ENCODE measurements at places on chromosomes 16 and 17.

DNA sequence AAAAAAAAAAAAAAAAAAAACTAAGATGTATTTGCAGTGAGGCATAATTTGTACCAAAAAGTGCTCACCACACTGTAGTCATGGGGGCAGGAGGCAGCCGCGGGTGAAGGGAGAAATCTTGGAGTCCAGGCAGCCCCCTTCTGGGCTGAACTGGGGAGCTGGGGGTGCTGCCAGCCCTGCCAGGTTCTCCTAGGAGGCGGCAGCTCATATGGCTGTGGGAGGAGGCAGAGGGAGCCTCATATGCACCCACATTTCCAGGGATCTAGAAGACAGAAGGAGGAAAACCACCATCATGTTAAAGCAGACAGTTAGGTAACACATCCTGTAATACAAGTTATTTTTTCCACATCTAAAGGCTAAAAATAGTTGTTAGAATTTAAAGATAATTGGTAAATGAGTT, 16.3 kb downstream of the MAPT start:
- no peak for DNase-seq

GRCh38 chr17:65196617-65197016, 59.4 kb downstream of the RGS9 start:
- no peak for DNase-seq

- no peak for DNase-seq
These were observed 358.8 kb upstream of the CDH5 start for GRCh38 chr16:66007717-66008116.

DNA sequence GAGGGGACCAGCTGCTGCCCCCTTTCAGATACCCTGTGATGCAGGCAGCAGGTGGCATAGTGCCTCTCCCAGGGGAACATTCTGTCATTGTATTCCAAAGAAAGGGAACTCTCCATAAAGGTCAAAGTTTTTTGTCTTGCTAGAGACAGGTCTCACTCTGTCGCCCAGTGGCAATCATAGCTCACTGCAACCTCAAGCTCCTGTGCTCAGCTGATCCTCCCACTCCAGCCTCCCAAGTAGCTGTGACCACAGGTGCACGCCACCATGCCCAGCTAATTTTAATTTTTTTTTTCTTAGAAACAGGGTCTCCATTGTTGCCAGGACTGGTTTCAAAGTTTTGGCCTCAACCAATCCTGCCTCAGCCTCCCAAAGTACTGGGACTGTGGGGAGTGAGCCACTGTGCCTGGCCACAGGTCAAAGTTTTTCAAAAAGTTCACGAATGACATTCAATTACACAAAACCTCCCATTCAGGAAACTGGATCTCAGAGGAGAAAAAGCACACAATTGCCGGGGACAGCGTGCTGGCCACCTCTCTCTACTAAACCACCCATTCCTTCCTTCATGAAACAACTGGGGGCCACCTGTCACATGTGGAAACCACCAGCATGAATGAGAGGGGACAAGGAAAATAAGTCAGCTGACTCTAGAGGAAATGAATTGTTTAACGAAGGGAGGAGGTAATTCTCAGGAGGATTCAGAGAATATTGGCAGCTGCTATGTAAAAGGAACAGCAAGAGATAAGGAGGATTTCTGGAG, 80.0 kb downstream of the MARCHF10 start:
- DNase-seq = no peak

- DNase-seq = no peak
These were observed 38.5 kb upstream of the ETV4 start for GRCh38 chr17:43584666-43585102.

DNA sequence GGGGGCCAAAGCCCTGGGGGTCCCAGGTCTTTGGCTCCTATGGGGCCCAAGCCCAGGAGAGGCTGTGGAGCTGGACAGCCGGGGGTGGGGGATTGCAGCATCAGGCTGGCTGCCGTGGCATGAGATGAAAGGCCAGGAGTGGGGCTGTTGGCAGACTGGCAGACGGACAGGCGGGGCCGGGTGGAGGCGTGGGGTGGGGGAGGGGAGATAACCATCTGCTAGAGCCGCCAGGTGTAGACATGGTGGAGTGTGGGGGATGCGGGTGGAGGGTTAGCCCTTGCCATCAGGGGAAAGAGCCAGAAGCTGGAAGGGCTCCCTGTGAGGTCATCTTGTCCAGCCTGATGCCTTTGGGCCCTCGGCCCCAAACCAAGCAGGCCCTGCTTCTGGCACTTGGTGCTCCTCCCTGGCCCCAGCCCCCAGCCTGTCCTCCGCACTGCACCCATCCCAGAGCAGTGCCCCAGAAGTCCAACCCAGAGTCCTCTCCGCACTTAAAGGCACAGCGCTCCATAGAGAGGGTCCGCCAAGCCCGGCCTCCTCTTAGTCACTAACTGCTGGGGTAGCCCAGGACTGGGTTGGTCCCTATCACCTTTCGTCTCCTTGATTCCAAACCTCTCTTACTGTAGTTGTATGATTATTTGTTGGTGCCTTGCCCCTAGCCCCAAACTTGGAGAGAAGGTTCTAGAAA, 33.3 kb upstream of the DLX4 start:
- DNase-seq = no peak

DNA sequence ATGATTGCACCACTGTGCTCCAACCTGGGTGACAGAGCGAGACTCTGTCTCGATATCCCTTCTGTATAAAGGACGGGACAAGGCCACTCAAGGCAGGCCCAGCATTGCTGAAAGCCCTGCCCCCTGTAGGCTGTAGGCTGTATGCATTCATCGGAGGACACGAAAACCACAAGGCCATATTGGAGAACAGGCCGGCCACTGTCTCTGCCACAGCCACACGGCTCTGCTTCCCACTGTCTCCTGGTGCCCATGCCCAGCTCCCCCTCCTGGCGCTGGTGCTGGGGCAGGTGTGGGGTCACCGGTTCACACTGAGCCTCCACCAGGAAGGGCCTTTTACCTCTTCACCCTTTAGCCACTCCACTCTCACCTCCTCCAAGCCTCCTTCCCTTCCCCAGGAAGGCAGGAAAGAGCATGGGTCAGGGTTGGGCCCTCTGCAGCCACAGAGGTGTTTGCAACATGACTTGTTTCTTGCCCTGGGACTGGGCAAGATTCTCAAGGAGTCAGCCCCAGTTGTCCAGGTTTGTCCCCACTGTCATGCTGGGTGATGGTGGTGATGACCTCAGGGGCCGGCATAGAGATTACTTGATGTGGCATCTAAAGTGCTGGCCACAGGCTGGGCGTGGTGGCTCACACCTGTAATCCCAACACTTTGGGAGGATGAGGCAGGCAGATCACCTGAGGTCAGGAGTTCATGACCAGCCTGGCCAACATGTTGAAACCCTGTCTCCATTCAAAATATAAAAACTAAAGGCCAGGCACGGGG, 5.3 kb upstream of the NTN3 start:
- DNase-seq = no peak

DNA sequence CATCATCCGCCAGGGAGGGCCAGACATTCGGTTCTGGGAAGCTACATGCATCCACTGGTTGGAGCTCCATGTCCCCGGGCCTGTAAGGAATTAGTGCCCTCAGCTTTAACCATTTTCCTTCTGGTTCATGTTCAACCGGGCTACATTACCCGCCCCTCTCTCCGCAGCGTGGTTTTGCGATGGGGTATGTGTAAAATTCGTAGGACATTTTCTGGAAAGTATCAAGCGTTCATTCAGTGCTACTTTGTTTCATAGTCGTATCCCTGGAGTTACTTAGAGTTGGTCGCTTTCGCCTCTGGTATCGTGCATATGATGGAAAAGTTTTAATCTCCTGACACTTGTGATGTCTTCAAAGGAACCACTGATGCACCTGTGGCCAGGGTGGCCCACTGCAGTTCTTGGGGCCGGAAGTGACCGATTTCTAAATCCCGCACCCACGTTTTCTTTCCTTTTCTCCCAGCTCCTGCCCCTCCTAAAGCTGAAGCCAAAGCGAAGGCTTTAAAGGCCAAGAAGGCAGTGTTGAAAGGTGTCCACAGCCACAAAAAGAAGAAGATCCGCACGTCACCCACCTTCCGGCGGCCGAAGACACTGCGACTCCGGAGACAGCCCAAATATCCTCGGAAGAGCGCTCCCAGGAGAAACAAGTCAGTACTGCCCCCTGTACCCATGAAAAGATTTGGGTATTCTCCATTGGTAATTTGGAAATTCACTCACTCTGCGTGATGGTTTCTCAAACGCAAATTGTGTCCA, 637 bp downstream of the RPL23A start:
- DNase-seq = no peak

GRCh38 chr16:72978212-72978611, 69.7 kb downstream of the ZFHX3 start:
- no peak for DNase-seq

DNA sequence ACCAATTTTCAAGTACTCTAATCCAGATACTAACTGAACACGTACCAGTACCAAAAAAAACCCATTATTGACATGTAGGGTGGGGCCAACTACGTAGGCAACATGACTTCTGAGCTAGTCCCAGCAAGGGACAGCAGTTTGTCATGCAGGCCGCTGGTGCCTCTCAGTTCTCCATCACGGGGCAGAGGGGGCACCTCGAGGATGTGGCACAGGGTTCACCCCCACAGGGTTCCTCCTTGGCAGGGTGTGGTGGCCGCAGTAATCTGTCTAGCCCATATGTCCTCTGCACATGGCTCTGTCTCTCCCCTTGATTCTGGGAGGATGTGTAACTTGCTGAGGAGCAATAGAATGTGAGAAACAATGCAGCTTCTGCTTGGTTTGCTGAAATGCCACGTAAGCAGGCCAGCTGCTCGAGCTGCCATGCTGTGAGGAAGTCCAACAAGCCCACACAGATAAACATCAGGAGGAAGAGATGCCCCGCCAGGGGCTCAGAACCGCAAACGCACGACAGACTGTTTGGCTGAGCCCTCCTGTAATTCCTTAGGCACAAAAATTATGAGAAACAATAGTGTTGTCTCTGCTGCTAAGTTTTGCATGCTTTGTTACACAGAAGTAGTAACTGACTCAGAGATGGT, 62.4 kb downstream of the NT5M start:
- no peak for DNase-seq

All from activated CD4-positive, alpha-beta T cell treated with anti-CD3 and anti-CD28 coated beads for 24 hours (primary cell).